ENCODE measurements at places on chromosomes 6 and 20. TPM values are rescaled to one million over a fixed set of nuclear protein-coding genes. Genes with fewer than 3 reads are reported as not detected.

Gene AKAP7
- 6.8 TPM for total RNA-seq

Gene RGS19
- total RNA-seq: 38.1 TPM

Gene SAMD5
- 0.05 TPM for total RNA-seq

Gene FAXC
- not detected for total RNA-seq

- no peak for DNase-seq
- H3K4me1 ChIP-seq: no peaks in the 10 kb centered on the region
Measured at GRCh38 chr20:52124821-52125220, 66.8 kb downstream of the ZFP64 start.

DNA sequence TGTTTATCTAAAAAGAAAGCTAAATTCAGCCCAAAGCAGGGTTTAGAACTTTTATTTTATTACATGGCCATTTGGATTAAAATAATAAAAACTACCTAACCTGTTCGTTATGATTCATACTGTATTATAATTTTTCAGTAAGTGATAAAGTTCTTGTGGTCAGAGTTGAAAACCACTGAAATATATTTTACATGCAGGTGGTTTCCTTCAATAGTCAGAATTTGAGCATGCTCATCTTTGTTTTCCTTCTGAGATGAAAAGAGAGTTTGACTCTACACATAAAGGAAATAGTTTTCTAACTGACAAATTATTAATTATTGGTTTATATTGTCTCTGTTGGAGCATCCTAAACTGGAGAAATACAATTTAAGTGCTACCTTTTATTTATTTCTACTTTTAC, 114.0 kb upstream of the FKBP1C start:
- no peaks in the 10 kb centered on the region for H3K4me1 ChIP-seq
- no peak for DNase-seq
- H3K27ac ChIP-seq: no peak overlapping the region
- no peaks in the 10 kb centered on the region for H3K27me3 ChIP-seq
- no peak overlapping the region for H3K4me3 ChIP-seq

GRCh38 chr6:3938715-3939367, 89.7 kb downstream of the FAM50B start:
- H3K36me3 ChIP-seq: no peaks in the 10 kb centered on the region
- no peak for DNase-seq
- H3K27ac ChIP-seq: no peak overlapping the region
- H3K4me3 ChIP-seq: no peak overlapping the region

GRCh38 chr20:25238319-25239037, 9.4 kb upstream of the PYGB start:
- H3K4me1 ChIP-seq: peaks cover 32% of the 10 kb centered on the region
- H3K27ac ChIP-seq: peak overlapping the region; percentile 94
- H3K27me3 ChIP-seq: peaks cover 26% of the 10 kb centered on the region
- DNase-seq: no peak
- peaks cover 8% of the 10 kb centered on the region for H3K36me3 ChIP-seq

DNA sequence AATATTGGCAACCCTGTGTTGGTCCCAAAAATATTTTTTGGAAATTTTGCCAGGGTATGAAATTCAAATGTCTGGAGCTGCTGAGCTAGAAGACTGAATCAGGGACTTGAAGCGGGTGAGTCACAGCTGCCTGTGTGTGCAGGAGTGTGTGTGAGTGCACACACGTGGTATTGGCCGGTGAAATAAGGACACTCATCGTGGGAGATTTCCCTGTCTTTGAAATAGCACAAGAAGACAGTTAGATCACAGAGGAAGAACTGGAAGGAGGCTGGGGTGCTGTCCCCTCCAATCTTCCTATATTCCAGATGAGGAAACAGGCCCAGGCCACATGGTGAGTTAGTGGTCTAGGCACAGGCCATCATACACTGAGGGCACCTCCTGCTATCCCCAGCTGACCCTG, 123.8 kb upstream of the MLN start:
- DNase-seq: no peak
- no peak overlapping the region for H3K4me3 ChIP-seq

GRCh38 chr6:38281126-38281525, 358.6 kb downstream of the BTBD9 start:
- H3K4me3 ChIP-seq: no peak overlapping the region
- no peaks in the 10 kb centered on the region for H3K27me3 ChIP-seq
- peaks cover 23% of the 10 kb centered on the region for H3K4me1 ChIP-seq
- H3K27ac ChIP-seq: no peak overlapping the region
- no peak for DNase-seq
- H3K36me3 ChIP-seq: peaks cover 7% of the 10 kb centered on the region

All from activated T-cell treated with anti-CD3 and anti-CD28 coated beads, Interleukin-2, amount 50 U/mL, for 72 hours (primary cell).